ENCODE measurements at places on chromosomes 1 and 21.

DNA sequence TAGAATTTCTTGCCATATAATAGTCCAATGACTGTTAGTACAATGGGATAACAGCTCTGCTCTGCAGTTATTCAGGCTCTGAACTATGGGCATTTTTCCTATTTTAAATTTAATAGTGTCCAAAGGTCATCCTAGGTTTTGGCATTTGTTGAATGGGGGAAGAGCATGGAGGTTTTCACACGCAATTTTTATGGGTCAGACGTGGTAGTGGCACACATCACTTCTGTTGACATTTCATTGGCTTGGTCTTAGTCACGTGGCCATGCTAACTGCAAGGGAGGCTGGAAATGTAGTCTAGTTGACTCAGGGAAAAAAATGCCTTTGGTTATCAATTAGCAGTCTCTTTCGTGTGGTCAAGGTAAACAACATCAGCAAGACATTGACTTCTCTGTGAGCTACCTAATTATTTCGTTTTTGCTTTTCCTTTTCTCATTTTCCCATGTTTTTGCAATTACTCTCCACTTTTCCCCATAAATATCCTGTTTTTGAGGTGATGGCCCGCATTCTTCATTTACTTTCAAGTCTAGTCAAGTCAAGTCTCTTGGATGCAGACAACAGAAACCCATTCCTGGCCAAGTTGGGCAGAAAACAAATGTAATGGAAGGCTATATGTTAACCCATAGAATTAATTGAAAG, 82.8 kb downstream of the DYRK1A start:
- DNase-seq: no peak

DNA sequence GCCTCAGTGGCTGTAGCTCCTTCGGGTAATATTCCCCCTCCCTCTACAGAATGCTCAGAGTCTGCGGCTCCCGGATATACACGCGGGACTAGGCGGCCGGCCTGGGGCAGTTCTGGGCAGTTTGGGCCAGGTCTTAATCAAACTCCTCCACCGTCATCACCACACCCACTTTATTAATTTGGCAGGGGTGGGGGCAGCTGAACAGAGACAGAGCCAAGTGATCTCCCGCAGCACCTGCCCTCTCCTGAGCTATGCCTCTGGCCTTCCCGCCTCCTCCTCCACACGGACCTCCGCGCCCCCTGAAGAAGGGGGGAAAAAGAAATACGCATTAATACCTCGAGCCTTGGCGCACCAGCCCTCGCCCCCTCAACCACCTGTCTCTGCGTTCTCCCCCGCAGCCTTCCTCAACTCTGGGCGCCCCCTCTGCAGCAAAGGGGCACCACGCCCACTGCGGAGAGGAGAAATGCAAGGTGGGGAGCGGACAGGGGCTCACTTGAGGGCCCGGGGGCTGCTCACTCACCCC, 42.6 kb downstream of the CD34 start:
- peak; percentile 44 for DNase-seq

GRCh38 chr1:50271968-50272578, 151.2 kb downstream of the DMRTA2 start:
- DNase-seq: peak; percentile 30

- no peak for DNase-seq
Observed at GRCh38 chr1:223261914-223262313, 102.1 kb downstream of the SUSD4 start.

DNA sequence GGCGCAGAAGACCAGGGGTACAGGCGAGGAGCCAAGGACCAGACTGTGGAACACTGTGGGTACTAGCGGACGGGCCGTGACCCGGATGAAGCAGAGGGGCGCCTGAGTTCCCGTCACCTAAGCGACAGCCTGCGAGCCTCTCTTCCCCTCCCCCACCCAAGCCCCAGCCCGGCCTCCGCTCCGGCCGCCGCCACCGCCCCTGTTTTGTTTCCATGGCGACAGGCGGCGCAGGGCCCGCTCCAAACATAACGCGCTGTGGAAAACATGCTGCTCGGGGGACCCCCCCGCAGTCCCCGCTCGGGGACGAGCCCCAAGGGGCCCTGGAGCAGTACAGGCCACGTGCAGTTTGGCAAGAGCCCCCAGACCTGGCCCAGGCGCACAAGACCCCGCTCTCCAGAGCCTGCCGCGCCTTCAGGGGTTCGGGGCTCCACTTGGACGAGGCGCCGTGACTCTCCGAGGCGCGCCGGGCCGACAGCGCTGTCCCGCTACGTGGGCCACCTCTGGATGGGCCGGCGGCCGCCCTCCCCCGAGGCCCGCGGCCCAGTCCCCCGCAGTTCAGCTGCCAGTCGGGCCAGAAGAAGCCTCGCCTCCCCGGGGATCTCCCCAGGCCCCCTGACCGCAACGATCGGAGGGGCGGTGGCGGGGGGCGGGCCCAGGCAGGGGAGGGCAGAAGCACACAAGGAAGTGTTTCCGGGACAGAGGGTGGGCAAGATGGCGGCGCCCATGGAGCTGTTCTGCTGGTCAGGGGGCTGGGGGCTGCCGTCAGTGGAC, at the start of gene MTX1:
Gene MTX1 (plus strand): TSS at position 155 of the 771 bp plus-strand sequence. CDS start 110 bp downstream, at position 265.
- peak; percentile 85 for DNase-seq

GRCh38 chr1:29444782-29445729, 208.7 kb downstream of the PTPRU start:
- no peak for DNase-seq

DNA sequence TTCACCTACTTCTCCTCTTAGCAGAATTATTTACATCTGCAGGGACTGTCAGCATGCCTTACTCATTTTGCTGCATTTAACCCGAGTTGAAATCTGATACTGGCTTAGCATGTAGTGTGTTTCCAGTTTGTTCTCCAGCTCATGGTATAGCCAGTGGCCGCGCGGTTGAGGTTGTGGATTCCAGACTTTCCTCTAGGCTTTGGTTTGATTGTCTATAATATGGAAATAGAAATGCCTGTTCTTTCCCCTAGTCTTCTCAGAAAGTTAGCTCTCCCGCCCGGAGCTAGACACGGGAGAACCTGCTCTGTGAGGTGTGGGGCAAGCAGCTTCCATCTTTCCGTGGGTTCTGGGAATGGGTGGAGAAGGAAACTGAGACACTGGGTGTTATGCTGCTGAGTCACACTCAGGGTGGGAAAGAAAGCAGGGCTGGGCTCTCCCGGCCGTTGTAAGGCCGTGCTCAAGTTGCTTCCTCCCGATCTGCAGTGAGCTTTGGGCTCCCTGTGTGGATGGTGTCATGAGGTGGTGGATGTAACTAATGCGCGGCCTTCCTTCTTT, 206.8 kb upstream of the TMEM51 start:
- DNase-seq: no peak

- no peak for DNase-seq
Observed at GRCh38 chr1:228454238-228454637, 32.9 kb upstream of the RNF187 start.

All from activated CD4-positive, alpha-beta T cell treated with anti-CD3 and anti-CD28 coated beads, Interleukin-2, Interleukin-4, amounts not matched to agents 100 ng/mL and 50 ng/mL, durations not matched to agents 16 hours and 8 hours (primary cell).